ENCODE measurements at places on chromosomes 16 and 17.

DNA sequence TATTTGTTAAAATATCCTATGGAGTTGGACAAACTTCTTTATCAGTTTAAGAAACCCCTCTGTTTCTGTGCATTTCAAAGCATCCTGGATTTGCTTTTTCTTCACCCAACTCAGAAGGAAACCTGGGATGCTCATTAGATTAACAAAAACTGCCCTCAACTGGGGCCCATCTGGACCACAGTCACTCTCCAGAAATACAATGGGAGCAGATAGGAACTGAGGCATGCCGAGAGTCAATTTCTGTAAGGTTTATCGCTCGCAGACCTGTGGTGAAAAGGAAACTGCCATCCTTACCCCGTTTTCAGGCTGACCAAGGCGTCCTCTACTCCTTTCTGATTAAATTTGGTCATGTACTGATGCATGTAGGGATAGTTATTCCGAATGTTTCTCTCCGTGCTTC, 360.3 kb downstream of the GRIN2A start:
- H3K4me1 ChIP-seq, result no peaks in the 10 kb centered on the region
- H3K36me3 ChIP-seq, result no peaks in the 10 kb centered on the region
- no peaks in the 10 kb centered on the region for H3K27me3 ChIP-seq
- H3K27ac ChIP-seq, result no peak overlapping the region

- H3K4me3 ChIP-seq, result peak overlapping the region; percentile 79
- peak; percentile 63 for DNase-seq
- H3K4me1 ChIP-seq, result peaks cover 14% of the 10 kb centered on the region
- H3K27me3 ChIP-seq, result no peaks in the 10 kb centered on the region
- peak overlapping the region; percentile 40 for H3K27ac ChIP-seq
Measured at GRCh38 chr16:77211880-77212740, 12.9 kb downstream of the SYCE1L start.

DNA sequence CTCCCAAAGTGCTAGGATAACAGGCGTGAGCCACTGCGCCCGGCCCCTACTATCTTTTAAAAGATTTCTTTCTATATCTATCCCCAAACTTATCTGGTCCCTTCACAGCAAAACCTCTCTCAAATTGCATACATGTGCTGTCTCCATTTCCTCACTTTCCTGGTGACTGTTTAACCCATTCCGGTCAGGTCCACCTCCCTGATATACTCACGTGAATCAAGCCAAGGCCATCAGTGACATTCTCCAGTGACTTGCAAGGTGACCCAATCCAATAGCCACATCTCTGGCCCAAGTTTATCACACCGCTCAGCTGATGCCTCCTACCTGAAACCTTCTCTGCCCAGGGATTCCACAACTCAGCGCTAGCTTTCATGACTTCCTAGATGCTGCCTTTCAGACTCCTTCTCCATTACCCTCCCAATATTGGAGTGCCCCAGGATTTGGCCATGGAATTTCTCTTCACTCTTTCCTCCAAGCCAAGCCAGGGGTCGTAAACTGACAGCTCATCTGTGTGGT, 1.4 kb upstream of the CTCF start:
- no peak for DNase-seq
- H3K27ac ChIP-seq, result no peak overlapping the region
- H3K36me3 ChIP-seq, result no peaks in the 10 kb centered on the region
- H3K27me3 ChIP-seq, result no peaks in the 10 kb centered on the region
- H3K4me1 ChIP-seq, result peaks cover 4% of the 10 kb centered on the region
- H3K4me3 ChIP-seq, result no peak overlapping the region

GRCh38 chr17:43405861-43406260, 7.1 kb downstream of the ARL4D start:
- H3K27me3 ChIP-seq, result no peaks in the 10 kb centered on the region
- H3K36me3 ChIP-seq, result no peaks in the 10 kb centered on the region
- H3K4me3 ChIP-seq, result no peak overlapping the region
- H3K4me1 ChIP-seq, result peaks cover 8% of the 10 kb centered on the region

- no peak overlapping the region for H3K27ac ChIP-seq
- peaks cover 5% of the 10 kb centered on the region for H3K4me1 ChIP-seq
- DNase-seq, result no peak
- no peaks in the 10 kb centered on the region for H3K36me3 ChIP-seq
- no peaks in the 10 kb centered on the region for H3K27me3 ChIP-seq
Measured at GRCh38 chr17:16479264-16479663, 12.7 kb downstream of the LRRC75A start.

GRCh38 chr16:72639494-72639893, 408.4 kb downstream of the ZFHX3 start:
- H3K4me3 ChIP-seq, result no peak overlapping the region
- no peaks in the 10 kb centered on the region for H3K27me3 ChIP-seq
- H3K4me1 ChIP-seq, result no peaks in the 10 kb centered on the region
- no peak for DNase-seq
- H3K27ac ChIP-seq, result no peak overlapping the region

DNA sequence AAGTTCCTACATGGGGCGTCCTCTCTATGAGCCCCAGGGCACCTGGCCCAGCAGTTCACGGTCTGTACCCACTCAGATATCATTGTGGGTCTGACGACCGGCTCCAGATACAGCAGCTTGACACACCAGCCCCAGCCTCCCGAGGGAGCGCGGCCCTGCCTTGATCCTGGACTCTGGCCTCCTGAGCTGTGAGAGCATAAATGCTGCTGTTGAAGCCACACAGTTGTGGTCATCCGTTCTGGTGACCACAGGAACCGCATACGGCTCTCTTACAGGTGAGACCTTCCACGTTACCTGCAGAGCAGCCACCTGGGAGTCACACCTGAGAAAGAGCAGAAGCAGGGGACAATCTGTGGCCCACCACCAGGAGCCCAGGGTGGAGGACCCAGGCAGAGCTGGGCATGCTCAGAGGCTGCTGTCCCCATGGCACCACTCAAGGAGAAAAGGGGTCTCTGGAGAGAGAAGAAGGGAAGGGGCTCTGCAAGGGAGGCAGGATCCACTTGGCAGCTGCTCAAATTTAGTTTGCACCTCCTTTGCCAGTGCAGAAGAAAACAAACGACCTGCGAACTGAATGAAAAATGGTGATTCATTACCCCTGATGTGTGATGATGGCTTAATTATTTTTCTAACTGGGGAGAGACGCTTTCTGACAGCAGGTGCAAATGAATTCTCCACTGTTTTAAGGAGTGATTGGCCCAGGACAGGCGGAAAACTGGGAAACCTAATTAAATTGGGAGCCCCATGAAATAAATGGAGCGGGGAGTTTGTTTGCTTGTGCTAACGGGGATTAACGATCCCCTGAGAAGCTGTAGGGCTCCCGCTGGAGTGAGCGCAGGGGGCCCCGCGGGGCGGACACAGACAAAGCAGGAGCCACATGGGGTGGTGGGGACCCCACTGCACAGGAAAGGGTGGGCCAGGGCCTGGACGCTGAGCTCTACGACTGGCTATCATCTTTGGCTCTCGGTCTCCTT, 208.9 kb downstream of the RBFOX3 start:
- H3K27ac ChIP-seq, result no peak overlapping the region
- no peak for DNase-seq
- H3K4me1 ChIP-seq, result peaks cover 3% of the 10 kb centered on the region

GRCh38 chr17:62819511-62820221, 11.6 kb upstream of the MARCHF10 start:
- no peaks in the 10 kb centered on the region for H3K36me3 ChIP-seq
- peaks cover 21% of the 10 kb centered on the region for H3K4me1 ChIP-seq
- H3K27me3 ChIP-seq, result no peaks in the 10 kb centered on the region
- no peak overlapping the region for H3K4me3 ChIP-seq
- peak overlapping the region; percentile 96 for H3K27ac ChIP-seq

- H3K27ac ChIP-seq, result no peak overlapping the region
- peak; percentile 68 for DNase-seq
- no peaks in the 10 kb centered on the region for H3K36me3 ChIP-seq
- H3K4me1 ChIP-seq, result peaks cover 18% of the 10 kb centered on the region
Measured at GRCh38 chr17:77271411-77271810, 130.6 kb downstream of the SEC14L1 start.

DNA sequence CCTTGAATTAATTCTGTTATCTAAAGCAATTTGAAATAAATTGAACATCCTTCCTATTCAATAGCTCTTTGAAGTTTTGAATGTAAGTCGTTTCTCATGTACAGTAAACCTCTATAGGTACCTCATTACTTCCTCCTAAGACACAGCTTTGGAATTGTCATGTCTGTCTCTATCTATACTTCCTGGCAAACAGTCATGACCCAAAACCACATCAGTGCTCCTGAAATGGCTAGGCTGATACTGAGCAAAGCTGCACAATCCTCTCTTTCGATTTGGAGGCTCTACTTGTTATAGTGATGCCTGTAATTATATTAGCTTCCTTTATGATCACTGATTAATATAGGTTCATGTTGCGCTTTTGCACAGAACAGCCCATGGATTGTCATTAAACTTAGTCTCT, 110.1 kb downstream of the ADAMTS18 start:
- H3K27me3 ChIP-seq, result no peaks in the 10 kb centered on the region
- H3K27ac ChIP-seq, result no peak overlapping the region
- no peak for DNase-seq
- H3K4me1 ChIP-seq, result no peaks in the 10 kb centered on the region

GRCh38 chr17:81509972-81510784, 2.4 kb downstream of the ACTG1 start:
- peaks cover 3% of the 10 kb centered on the region for H3K4me1 ChIP-seq
- peak overlapping the region; percentile 94 for H3K4me3 ChIP-seq
- H3K36me3 ChIP-seq, result peaks cover 38% of the 10 kb centered on the region
- DNase-seq, result peak; percentile 39
- no peaks in the 10 kb centered on the region for H3K27me3 ChIP-seq

GRCh38 chr16:57614944-57615343, 13.5 kb upstream of the ADGRG1 start:
- H3K36me3 ChIP-seq, result no peaks in the 10 kb centered on the region
- no peaks in the 10 kb centered on the region for H3K27me3 ChIP-seq
- H3K27ac ChIP-seq, result no peak overlapping the region

GRCh38 chr16:24972608-24973220, 42.5 kb downstream of the ARHGAP17 start:
- H3K4me3 ChIP-seq, result no peak overlapping the region
- no peaks in the 10 kb centered on the region for H3K27me3 ChIP-seq
- H3K27ac ChIP-seq, result no peak overlapping the region

DNA sequence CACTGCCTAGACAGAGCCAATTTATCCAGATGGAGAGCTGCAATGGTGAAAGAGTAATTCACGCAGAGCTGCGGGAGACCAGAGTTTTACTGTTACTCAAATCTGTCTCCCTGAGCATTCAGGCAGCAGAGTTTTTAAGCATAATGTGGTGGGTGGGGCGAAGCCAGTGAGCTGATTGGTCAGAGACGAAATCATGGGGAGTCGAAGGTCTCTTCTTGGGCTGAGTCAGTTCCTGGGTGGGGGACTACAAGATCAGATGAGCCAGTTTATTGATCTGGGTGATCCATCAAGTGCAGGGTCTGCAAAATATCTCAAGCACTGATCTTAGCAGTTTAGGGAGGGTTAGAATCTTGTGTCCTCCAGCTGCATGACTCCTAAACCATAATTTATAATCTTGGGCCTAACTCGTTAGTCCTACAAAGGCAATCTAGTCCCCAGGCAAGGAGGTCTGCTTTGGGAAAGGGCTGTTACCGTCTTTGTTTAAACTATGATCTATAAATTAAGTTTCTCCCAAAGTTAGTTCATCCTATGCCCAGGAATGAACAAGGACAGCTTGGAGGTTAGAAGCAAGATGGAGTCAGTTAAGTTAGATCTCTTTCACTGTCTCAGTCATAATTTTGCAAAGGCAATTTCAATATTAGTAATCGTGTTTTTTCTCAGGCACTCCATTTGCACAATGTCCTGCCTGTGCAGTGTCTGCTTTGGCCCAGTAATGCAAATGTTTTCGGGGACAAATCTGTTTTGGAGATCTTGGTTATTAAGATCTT, 27.0 kb downstream of the PIGL start:
- no peak overlapping the region for H3K4me3 ChIP-seq
- no peaks in the 10 kb centered on the region for H3K4me1 ChIP-seq
- no peaks in the 10 kb centered on the region for H3K27me3 ChIP-seq
- DNase-seq, result no peak
- no peaks in the 10 kb centered on the region for H3K36me3 ChIP-seq
- H3K27ac ChIP-seq, result no peak overlapping the region

DNA sequence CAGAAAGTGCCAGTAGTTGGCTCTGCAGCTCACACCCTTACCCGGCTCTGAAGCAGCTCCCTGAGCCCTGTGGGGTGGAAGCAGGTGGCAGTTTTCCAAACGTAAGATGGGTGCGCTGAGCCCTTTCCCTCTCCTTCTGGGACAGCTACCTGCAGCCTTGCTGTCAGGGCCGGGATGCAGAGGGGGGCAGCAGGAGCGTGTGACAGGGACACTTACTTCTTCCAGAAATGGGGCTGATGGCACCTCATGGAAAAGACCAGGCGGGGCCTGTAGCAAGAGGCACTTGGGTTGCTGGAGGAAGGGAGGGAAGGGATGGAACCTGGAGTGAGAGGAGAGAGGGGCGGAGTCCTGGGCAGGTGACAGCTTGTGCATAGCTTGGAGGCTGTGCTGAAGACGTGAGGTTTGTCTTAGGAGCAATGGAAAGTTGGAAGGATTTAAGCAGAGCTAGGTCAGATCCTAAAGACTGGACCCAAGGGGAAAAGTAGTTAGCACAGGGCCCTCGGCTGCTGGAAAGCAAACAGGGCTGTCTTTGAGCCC, 216.8 kb upstream of the RPL38 start:
- DNase-seq, result no peak
- H3K4me1 ChIP-seq, result no peaks in the 10 kb centered on the region
- H3K27me3 ChIP-seq, result no peaks in the 10 kb centered on the region
- H3K27ac ChIP-seq, result no peak overlapping the region
- no peak overlapping the region for H3K4me3 ChIP-seq

GRCh38 chr17:27469256-27469655, 13.0 kb downstream of the KSR1 start:
- no peaks in the 10 kb centered on the region for H3K36me3 ChIP-seq
- H3K27ac ChIP-seq, result no peak overlapping the region
- DNase-seq, result no peak
- H3K27me3 ChIP-seq, result no peaks in the 10 kb centered on the region

DNA sequence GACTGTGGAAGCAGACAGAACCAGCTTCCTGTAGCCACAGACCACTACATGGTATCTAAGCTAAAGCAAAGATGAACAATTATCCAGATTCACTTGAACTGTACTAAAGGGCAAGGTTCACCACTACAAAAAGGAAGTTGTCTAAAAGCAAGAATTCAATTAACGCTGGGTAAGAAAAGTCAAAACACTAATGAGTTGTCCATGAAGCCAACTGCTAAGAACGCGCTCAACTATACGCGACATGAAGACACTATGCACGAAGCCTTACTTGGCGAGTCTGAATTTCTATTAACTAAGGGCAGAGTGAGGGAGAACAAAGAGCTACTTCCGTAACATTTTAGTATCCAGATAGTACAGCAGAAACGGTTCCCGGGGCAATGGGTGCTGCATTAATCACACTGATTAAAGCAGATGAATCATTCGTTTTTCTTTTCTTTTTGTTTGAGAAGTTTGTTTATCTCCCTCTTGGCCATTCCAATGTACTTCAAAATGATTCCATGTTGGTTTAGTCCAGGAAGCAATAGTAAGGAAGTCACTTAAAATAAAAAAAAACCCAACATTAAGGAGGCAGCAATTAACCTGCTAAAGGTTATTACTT, 2.8 kb upstream of the RPS15A start:
- H3K27me3 ChIP-seq, result no peaks in the 10 kb centered on the region
- DNase-seq, result no peak
- H3K36me3 ChIP-seq, result peaks cover 37% of the 10 kb centered on the region
- H3K4me3 ChIP-seq, result no peak overlapping the region
